ENCODE measurements at places on chromosomes 12 and 14. TPM values are rescaled to one million over a fixed set of nuclear protein-coding genes. Genes with fewer than 3 reads are reported as not detected.

Gene TSPAN9
- 9.8 TPM for total RNA-seq

Gene NAV3
- total RNA-seq, result 20.7 TPM

Gene FAR2
- total RNA-seq, result 21.9 TPM

Gene MIP
- not detected for total RNA-seq

Gene TMTC1
- total RNA-seq, result 6.7 TPM

Gene CATSPERB
- total RNA-seq, result not detected

Gene OLR1
- 0.06 TPM for total RNA-seq

DNA sequence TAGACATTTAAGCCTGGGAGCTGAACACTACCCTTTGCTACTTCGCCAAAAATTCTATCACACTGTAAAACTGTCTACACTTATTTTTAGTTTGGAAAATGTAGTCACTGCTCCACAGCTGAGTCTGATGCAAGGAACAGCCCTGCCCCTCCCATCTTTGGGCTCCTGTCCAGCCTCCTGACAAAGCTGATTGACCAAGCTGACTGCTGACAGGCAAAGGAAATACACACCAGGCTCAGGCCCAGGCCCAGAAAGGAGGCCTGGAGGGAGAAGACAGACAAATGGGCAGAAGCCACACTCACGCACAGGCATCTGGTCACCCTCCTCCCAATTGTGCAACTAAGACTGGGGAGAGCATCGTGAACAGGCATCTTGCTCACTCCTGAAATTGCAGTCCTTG lies 55.3 kb downstream of the ISCA2 start:
- DNase-seq, result no peak

- DNase-seq, result no peak
Measured at GRCh38 chr12:108645686-108646599, 12.2 kb upstream of the SELPLG start.

GRCh38 chr12:71888521-71888920 lies 49.0 kb downstream of the TBC1D15 start:
- no peak for DNase-seq

- DNase-seq, result peak; percentile 12
Measured at GRCh38 chr12:98646294-98647090, 1.4 kb downstream of the APAF1 start.

DNA sequence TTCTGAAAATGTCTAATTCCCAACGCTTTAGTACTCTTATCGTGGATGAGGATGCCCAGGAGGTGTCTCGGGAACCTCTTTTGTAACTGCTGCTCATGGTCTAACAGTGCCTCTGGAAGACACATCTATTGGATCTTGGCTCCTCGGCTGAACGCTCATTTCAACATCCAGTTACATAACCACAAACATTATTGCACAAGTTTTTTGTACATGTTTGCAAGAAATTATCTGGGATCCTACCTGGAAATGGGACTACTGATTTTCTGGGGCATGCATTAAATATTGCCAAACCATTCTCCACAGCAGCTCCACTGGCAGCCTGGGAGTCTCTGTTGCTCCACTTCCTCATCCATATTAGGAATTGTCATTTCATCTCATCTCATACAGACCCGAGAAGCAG lies 117.5 kb upstream of the EVL start:
- DNase-seq, result no peak

DNA sequence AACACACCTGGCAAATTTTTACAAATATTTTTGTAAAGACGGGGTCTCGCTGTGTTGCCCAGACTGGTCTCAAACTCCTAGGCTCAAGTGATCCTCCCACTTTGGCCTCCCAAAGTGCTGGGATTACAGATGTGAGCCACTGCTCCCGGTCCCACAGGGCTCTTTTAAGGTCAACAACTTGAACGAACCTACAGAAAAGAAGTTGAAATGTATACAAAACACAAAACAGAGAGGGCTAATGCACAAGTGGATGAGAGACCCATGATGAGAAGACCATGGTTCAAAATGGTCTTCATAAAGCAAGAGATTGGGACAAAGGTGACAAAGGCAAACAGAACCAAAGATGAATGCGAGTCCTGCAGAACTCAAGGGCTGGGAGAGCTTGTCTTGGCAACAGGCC lies 91.4 kb downstream of the CALM1 start:
- no peak for DNase-seq

DNA sequence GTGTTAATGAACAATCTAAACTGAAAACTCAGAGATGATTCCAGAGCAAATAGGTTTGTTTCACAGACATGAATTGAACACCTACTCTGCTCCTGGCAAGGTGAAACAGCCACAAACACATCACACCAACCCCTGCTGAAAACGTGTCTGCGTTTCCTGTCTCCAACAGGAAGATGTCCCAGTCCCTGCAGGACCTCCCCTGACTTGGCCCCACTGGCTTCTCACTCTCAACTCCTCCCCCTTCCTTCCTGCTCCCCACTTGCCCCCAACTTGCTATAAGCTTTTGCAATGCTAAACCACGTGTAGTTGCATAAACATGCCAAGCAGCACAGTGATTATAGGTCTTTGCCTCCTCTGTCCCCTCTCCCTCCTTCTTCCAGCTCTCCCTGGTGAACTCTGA lies 567.6 kb downstream of the BCL11B start:
- no peak for DNase-seq

DNA sequence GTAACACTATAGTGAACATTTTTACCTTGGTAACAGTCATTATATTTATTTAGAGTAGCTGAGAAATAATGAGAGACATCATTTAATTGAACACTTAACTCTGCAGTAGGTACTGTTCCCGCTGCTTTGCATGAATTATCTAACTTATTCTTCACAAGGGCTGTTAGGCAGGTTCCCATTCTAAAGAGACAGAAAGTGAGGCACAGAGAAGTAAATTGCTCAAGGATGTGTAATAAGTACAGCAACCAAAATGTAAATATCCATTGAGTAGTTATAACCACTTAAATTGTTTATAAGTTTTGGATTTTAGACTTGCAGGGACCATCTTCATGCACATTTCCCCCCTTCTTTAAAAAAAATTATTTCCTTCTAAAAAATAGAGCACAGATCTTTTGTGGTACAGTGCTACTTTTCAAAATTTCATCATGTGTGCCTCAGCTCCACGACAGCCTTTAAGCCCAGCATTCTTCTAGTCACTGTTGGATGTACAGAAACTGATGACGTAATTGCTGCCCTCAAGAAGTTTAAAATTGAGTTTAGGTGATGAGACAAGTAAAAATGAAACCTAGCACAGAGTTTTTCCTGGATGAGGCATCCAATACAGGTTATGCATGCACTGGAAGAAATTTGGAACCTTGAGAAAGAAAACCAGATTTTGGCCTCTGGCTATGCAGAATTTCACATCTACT lies 6.0 kb upstream of the MANSC4 start:
- peak; percentile 65 for DNase-seq

- DNase-seq, result no peak
Measured at GRCh38 chr14:97490521-97491070, 693.4 kb downstream of the VRK1 start.

DNA sequence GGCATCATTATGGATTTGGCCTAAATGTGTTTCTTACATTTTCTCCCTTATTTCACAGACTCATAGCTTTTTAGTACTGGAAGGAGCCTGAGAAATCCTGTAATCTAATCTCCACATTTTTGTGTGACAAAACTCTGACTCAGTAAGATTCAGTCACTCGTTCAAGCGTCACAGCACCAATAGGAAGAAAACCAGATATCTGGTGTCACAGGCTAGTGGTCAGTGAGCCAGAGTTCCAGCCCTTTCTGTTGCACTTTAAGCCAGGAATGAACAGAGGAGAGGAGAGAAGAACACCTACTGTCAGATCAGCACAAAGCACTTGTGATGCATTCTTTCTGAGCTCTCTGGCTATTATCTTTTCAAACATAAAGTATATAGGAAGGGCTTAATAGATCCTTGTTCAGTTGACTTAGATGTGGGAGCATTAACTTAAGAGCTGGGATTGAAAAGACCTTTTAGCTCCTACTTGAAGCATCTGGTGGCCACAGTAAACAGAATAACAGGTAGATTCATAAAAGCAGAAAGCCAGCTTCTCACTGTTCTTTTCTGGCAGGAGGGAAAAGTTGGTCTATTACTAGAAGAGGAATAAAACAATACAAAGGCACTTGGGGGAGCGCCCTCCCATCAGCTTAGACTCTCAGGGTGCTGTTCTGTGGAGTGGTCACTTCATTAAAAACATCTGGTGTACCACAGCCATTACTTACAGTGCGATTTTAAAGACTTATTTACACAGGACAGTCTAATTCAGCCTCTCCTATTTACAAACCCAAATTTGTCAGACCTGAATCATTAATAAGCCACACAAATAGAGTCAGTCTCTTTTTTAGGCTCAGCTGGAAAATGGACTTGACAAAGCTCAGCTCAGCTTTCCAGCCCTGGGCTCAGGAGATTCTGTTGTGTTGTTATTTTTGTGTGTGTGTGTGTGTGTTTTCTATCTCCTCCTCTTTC lies 12.2 kb upstream of the NID2 start:
- DNase-seq, result peak; percentile 90

DNA sequence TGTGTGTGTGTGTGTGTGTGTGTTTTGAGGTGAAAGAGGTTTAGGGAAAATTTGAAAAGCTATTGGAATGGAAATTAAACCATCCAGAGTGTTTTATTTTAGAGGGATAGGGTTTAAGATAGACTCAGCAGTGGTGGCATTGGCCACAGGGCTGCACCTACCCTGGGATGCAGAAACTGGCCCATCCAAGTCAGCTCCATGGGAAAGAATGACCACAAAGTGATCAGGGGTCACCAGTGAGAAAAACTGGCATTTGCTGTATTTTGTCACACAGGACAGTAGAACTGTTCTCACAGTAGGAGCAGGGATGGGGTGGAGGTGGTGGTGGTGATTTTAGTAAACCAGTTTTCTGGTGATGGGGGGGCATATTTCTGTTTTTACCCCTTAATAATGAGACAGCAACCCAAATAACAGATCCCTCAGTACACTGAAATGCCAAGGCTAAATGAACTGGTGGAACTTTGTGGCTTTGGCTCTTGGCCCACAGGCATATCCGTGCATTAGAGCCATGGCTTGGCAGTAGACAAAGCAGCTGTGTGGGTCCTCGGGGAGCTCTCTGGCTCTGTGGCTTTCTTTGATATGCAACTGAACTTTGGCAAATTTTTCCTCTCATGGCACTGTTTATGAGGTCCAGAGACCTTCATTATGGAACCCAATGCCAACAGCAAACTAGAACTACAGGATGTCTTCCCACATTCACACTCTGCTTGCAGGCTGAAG lies 348.3 kb downstream of the ZFP36L1 start:
- DNase-seq, result peak; percentile 90

- DNase-seq, result no peak
Measured at GRCh38 chr14:20578784-20579502, 8.9 kb downstream of the RNASE11 start.

- no peak for DNase-seq
Measured at GRCh38 chr14:73965216-73965615, 15.1 kb downstream of the COQ6 start.

- DNase-seq, result no peak
Measured at GRCh38 chr12:8844665-8845064, 22.2 kb downstream of the A2ML1 start.

- DNase-seq, result peak; percentile 76
Measured at GRCh38 chr14:91286530-91286937, 42.0 kb upstream of the GPR68 start.

DNA sequence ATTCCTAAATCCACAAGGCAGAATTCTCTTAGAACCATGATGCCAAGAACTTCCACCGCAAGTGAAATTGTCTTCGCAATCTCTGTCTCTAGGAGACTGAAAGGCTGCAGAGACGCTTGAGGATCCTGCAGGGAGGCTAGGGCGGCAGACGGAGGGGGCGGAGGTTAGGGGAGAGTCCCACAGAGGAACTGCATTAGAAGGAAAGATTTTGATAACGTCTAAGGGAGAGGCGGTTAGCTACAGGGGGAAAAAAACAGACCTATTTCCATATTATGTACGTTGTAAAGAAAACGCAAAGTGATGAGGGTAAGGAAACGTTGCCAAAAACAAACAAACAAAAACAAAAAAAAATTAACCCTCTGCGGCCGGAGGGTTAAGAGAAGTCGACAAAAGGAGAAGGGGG lies 595 bp downstream of the KLHL28 start:
- DNase-seq, result peak; percentile 64

- DNase-seq, result no peak
Measured at GRCh38 chr14:101202627-101203404, 299.3 kb upstream of the RTL1 start.

GRCh38 chr14:72084935-72085334 lies 152.7 kb downstream of the RGS6 start:
- no peak for DNase-seq

DNA sequence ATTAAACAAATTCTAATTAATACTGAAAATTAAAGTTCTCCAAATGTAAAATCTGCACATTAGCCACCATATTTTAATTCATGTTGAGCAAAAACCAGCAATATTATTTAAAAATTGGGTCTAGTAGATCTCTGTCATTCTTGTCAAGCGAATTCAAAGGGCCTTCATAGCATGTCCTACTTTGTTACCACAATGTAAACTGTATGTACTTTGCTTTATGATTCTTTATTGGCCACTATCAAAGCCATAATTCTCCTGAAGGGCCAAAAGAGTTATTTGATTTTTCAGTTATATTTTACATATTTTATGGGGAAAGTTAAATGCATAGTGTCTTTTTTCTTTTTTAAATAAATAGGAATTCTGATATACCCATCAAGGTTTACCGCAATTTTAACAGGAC lies 117.9 kb downstream of the RPS6KA5 start:
- no peak for DNase-seq

DNA sequence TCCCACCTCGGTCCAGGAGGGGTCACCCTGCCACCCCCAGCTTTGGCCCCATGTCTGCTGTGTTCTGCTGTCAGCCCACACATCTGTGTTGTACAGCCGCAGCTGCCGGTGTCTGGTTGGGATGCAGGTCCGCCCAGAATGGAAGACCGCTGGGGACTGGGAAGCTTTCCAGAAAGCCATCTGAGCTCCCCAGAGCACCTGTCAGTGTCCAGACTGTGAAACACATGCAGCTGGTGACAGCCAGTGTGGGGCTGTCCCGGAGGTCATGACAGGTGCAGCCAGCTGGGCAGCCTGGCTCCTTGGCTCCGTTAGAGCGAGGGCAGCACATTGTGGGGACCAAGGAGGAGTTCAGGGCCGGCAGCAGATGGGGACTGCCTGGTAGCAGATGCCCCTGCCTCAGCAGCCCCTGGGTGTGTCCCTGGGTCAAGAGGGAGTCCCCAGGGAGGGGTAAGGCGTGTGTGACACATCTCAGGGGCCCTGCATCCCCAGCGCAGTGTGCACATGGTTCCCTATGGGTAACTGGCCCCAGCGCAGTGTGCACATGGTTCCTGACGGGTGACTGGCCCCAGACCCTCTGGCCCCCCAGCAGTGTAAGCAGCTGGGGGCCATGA lies 16.4 kb downstream of the CEP170B start:
- DNase-seq, result no peak

- no peak for DNase-seq
Measured at GRCh38 chr12:2860170-2860569, 3.3 kb upstream of the TEX52 start.

- no peak for DNase-seq
Measured at GRCh38 chr14:32786886-32787285, 151.8 kb upstream of the NPAS3 start.

DNA sequence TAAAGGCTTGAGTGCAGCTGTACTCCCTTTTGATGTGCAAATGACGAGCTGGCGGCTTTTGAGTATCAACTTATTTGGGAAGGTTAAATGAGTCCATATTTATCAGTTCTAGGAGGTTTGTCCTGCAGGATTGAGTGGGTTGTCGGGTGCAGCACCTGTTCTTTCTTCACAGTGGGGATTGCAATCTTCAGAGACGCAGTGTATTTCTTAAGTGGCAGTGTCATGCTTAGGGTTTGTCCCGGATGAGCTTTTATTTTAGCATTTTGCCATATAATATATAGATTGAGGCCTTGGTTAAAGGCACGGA lies 1.2 kb downstream of the FUT8 start:
- no peak for DNase-seq

Data from Daoy (cell line).